Fibroblast of skin of abdomen (primary cell): ENCODE measurements at places on chromosomes 6 and 20.

GRCh38 chr20:841568-842546, 8.3 kb downstream of the FAM110A start:
- DNase-seq = no peak

- DNase-seq = peak; percentile 36
These were observed 127.9 kb upstream of the ADGRF1 start for GRCh38 chr6:47169785-47170616.

DNA sequence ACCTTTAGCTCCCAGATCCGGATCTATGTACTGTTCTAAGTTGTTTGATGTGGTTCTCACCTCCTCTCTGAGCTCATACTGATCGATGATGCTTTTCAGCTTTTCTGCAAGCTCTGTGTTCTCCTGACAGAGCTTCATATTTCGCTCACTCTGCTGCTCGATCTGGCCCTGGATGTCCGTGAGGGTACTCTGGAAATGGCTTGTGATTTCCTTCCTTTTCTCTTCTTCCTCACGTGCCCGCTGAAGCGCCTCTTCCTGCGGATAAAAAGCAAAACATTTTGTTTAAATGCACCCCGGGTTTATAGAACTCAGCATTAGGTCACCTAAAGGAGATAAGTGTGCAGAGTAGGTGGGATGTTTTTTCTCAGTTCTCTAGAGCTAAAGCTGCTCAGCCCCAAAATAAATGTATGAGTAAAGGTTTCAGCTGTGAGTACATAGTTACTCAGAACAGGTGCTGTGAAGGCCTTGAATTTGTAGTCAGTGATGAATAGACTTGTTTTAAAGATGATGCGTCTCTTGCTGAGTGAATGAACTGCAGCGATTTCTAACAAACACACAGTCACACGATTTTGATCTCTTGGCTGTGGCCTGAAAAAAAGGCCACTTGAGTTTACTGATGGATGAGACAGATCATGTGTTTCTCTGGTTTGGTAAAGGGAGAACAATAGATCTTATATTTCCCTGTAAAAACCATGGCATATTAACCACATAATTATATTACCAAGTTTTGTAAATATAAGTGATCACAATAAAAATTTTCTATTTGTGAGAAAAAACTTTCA, 29.1 kb downstream of the TXLNB start:
- no peak for DNase-seq

DNA sequence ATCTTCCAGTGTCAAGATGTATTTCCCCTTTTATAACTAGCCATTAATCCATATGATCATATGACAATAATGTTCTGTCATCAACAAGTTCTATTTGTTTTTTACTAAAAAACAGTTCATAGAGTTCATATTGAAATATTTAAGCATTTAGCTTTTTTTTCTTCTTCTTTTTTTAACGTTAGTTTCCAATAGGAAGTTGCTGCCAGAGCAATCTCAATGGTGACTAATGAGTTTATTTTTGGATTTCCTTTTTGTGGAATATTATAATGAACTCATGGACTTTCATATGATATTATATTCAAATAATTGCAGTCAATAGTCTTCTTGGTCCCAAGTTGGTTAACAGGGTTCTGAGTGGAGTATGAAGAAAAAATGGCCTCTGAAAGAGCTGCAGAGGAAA, 343.3 kb downstream of the BCKDHB start:
- DNase-seq = no peak

DNA sequence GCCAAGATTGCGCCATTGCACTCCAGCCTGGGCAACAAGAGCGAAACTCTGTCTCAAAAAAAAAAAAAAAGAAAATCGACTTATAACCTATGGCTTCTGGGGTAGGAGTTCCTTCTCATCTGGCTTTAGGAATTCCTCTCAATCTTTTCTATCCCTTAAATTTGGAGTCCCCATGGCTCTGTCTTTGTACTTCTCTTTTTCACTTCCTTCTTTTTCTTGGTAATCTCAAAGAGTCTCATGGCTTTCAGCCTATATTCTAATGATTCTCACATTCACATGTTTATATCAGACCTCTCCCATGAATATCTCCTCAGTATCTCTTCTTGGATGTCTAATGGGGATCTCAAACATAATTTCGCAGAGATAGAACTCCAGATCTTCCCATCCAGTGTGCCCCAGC, 42.8 kb upstream of the RALGAPA2 start:
- no peak for DNase-seq

DNA sequence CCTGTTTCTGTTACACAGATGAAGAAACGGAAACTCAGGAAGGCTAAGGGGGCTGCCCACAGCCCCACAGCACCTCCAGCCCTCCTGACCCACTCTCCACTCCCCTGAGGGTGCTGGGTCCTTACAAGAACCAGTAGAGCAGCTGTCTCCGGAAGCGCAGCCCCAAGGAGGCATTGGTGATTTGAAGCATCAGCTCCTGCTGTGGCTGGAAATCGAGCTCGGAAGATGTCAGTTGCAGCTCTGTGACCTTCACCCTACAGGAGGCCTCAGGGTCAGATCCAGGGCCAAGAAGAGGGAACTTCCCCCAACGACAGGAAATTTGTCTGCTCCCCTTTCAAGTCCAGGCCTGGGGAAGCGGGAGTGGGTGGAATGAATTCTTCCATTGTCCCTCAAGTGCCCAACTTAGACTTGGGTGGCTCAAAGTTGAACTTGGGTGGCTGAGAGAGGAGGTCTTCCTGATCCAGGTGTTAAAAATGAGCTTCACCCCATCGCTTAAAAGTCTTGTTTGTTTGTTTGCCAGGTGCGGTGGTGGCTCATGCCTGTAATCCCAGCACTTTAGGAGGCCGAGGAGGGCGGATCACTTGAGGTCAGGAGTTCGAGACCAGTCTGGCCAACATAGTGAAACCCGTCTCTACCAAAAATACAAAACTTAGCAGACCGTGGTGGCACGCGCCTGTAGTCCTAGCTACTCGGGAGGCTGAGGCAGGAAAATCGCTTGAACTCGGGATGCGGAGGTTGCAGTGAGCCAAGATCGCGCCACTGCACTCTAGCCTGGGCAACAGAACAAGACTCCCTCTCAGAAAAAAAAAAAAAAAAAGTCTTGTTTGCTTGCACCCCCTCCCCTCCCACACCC, 1.9 kb downstream of the PLTP start:
- no peak for DNase-seq

GRCh38 chr6:88881451-88881850, 82.0 kb downstream of the RNGTT start:
- peak; percentile 17 for DNase-seq

GRCh38 chr6:34120953-34121675, 24.8 kb downstream of the GRM4 start:
- DNase-seq = no peak

GRCh38 chr6:142367061-142367460, 65.3 kb downstream of the ADGRG6 start:
- no peak for DNase-seq

GRCh38 chr6:5996714-5997419, 9.9 kb downstream of the NRN1 start:
- peak; percentile 86 for DNase-seq

- DNase-seq = no peak
These were observed 84.7 kb upstream of the MRAP2 start for GRCh38 chr6:83948851-83949250.

- no peak for DNase-seq
These were observed 4.8 kb upstream of the RANBP9 start for GRCh38 chr6:13716225-13716954.

DNA sequence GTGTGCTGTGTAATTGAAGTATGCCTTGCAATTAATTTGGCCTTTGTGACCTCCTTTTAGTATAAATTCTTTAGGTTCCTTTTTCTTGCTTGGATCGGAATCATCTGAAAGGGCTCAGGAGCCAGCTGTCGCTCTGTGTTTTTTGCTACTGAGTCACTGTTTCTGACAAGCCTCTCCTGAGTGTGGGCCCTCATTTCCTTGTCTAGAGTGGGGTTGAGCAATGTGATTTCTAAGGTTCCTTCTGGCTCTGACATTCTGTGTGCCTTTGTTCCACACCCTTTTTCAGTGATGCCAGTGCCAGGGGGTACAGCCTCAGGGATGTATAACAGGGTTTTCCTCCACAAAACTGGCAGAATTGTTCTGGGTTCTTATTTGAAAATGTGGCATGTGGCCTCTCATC, 26.5 kb downstream of the DAAM2 start:
- peak; percentile 62 for DNase-seq

GRCh38 chr6:9543649-9544048, 871.2 kb downstream of the TFAP2A start:
- DNase-seq = no peak

DNA sequence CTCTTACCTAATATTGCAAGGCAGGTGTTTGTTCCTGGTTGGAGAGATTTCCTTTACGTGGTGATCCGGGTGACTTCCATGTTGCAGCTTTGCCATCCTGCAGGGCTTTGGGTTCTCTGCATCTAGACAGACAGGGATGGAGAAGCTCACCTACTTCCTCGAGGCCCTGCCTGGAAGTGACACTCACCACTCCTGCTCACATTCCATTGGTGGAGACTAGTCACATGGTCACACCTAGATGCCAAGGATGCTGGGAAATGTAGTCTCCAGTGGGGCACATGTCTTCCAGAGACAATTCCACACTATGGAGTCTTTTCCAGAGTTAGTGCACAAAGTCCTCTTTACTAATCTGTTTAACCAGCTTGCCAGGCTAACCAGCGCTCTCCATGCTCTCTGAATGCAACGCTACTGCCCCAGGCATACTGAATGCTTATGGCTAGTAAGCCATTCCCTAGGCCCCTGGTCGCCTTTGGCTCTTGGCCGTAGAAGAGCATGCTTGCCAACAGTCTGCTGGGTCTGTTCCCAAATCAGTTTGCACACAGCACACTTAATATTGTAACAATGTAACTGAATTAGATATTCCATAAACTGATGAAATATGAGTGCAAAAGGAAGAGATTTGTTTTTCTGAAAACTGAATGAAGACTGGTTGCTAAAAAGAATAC, 6.7 kb upstream of the KCNK15 start:
- peak; percentile 65 for DNase-seq
